ENCODE measurements at places on chromosomes 3 and 15.

GRCh38 chr15:27665002-27665401 lies 434.1 kb downstream of the OCA2 start:
- DNase-seq, result no peak

- no peak for DNase-seq
Measured at GRCh38 chr15:31169558-31169957, 68.0 kb upstream of the TRPM1 start.

- DNase-seq, result no peak
Measured at GRCh38 chr3:180743813-180744590, 64.7 kb upstream of the CCDC39 start.

DNA sequence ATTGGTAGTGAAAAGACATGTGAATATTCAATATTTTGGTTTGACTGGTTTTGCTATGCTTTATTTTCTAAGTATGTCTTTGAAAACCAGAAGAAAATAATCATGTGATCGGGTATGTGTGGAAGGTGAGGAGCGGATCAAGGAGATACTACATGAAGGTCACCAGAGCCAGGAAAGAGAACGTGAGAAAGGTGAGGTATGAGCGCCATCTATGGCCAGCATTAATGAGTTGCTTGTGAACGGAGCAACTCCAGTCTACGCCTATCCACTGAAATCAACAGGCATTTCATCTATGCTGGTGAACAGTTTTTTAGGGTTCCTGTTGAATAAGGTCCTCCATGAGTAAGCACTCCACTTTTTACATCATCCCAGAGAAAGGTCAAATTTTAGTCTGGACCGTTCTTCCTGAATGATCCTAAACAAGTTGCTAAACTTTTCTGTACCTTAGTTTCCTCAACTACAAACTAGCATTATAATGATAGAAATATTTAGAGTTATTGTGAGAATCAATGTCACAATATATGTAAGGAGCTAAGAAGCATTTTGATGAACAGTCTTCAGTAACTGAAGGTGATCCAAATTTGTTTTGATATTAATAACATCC lies 1435.2 kb upstream of the CADM2 start:
- DNase-seq, result peak; percentile 88

DNA sequence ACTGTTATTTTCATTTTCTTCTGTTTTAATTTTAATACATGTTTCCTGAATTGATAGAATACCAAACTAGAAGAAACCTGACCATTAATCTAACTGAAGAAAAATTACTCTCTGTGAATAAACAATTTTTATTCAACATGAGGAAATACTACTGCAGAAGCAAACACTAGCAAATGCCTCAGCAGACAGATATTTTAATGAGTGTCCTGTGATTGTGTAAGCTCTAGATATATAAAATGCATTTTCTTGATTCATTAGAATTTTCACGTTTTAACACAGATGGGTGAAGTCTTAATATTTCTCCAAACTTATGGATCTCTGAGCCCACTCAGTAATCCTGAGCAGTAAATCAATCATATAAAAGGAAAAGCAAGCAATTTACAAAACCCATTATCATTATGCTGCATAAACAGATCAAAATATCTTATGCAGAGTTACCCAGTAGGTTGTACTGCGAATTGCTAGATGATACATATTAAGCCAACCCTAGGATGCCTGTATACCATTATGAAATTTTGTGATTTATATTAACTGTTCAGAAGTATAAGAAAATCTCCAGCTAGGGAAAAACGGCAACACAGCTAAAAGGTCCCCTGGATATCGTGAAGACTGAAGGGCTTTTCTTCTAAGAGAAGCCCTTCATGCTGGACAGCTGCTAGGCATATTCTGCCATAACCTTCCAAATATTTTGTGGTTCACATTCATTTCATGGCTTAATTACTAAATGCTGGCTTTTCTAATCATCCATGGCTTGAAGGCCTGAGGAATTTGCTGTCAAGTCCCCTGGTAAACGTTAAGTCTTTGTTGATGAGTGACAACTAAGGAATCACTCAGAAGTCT lies 157.7 kb upstream of the TGFBR2 start:
- DNase-seq, result no peak

GRCh38 chr3:105868742-105869530 lies at the start of gene CBLB:
CBLB (minus strand) TSS chr3:105869012; CDS start chr3:105867577, 1,435 bp downstream.
- peak; percentile 95 for DNase-seq

GRCh38 chr3:182045736-182046135 lies 334.0 kb downstream of the SOX2 start:
- no peak for DNase-seq

DNA sequence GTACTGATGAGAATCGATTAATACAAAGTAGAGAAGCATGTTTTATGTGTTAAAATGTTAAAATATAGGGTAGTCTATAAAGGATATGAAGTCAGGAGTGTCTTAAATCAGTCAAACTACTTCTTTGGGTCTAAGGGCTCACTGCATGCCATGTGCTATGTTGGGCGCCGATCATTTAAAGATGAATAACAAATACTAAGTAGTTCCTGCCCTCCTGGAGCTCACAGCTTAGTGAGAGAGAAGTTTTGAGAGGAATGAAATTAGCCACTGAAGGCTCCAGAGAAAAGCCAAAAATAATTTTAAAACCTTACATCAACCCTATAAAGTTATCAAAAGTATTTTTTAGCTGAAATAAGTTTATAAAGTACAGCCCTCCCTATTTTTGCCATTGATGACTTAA lies 44.5 kb downstream of the BLM start:
- DNase-seq, result no peak

DNA sequence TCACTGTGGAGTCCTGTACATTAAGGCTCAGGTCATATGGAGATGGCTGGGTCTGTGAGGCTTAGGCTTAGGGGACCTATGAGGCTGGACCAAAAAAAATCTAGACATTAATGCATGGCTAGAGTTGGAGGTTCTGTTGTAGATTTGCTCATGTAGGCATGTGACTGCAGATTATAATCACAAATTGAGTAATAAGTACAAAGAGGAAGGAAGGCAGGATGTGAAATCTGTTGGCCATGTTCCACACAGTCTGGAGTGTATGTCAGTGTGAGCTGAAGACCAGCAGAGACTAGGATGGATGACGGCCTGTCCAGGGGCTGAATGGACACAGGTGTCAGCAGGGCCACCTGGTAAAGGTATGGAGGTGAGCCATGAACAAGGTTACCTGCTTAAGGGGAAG lies at the start of gene ST3GAL6:
Gene ST3GAL6, plus strand, starts transcription at position 265 of the 400 bp plus-strand sequence. CDS start 5,101 bp downstream, outside the sequence.
- DNase-seq, result peak; percentile 87

GRCh38 chr15:40793216-40793989 lies 13.5 kb upstream of the ZFYVE19 start:
- no peak for DNase-seq

- DNase-seq, result no peak
Measured at GRCh38 chr3:67684211-67684610, 29.8 kb upstream of the SUCLG2 start.

DNA sequence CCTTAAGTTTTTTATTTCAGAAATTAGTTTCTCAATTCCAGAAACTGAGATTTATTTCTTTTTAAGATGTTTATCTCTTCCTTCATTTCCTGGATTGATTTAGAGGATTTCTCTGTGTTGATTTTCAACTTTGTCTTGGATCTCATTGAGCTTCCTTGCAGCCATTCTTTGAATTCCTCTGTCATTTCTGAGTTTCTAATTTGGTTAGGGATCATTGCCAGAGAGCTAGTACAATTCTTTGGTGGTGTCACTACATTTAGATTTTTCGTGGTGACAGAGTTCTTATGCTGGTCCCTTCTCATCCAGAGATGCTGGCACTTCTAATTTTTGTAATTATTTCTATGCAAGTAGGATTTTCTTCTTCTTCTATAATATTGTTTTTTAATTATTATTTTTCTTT lies 691.1 kb upstream of the NAALADL2 start:
- DNase-seq, result no peak

DNA sequence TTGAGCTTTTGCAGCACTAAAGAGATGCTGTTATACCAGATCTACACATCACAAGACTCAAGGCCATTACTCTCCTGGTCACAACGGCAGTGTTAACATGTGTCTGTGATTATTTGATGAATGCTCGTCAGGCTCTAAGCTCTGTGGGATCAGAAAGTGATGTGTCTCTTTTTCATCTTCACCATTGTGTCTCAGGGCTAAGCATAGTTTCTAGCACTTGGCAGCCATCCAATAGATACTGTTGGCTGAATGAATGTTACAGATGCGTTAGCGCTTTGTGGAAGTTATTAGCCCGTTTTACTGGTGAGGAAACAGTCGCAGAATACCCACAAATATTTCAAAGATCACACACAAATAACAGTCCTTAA lies 1.2 kb upstream of the FAM81A start:
- no peak for DNase-seq

- peak; percentile 68 for DNase-seq
Measured at GRCh38 chr3:101809178-101810021, 30.4 kb downstream of the NXPE3 start.

GRCh38 chr3:51982352-51982837 lies 940 bp upstream of the ACY1 start:
- peak; percentile 56 for DNase-seq

GRCh38 chr15:85707519-85708338 lies 87.0 kb downstream of the KLHL25 start:
- no peak for DNase-seq

DNA sequence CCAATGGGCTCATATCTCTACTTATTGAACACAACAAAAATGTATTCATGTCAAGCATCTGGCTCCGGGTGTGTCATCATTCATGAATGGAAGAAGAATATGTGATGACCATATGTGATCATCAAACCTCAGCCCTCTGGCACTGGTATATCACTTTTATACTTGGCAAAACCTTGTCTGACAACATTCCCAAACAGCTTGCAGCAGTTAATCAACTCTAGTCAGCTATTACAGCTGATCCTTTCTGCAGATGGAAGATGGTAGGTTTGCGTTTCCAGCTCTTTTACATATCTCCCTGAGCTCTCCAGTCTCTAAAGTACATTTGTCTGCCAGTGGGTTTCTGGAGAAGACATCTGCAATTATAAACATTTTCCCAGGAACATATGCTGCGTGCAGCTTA lies 6.6 kb downstream of the PLSCR5 start:
- no peak for DNase-seq

DNA sequence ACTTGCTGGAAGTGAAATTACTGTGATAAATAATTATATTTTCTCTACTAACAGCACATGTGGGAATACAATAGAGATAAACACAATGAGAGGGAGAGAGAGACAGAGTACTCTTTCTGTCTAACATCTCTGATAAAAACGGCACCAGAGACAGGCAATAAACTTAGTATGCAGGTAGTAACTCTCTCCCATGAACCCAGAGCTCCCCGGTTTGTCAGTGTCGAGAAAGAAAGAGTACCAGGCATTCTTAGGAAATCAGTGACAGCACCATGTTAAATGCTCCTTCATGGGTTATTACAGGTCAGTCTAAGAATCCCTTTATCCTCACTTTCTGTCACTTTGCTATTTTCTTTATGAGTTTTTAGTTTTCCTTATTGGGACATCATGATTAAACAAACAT lies 110.7 kb upstream of the EPHA3 start:
- no peak for DNase-seq

- no peak for DNase-seq
Measured at GRCh38 chr3:85161544-85161943, 202.8 kb downstream of the CADM2 start.

GRCh38 chr15:84714372-84714771 lies 1.6 kb downstream of the SEC11A start:
- DNase-seq, result no peak

DNA sequence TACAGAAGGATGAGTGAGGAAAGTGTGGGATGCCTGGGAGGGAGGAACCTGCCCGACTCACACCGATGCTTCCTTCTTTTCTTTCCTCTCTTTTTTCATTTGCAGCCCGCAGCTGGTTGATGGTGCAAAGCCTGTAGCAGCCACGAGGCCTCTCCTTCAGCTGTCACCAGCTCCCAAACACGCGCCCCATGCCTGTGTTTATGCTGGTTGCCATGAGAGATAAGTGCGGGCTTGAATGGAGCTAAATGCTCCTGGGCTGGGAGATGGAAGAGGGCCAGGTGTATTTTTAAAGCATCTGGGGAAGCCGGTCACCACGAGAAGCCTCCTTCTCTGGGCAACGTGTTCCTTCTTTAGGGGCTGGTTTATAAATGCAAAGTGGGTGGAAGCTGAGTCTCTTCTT lies 9.3 kb downstream of the COLQ start:
- no peak for DNase-seq

GRCh38 chr3:176633511-176633910 lies 563.8 kb downstream of the TBL1XR1 start:
- no peak for DNase-seq

GRCh38 chr15:73691396-73691795 lies 7.2 kb downstream of the CD276 start:
- no peak for DNase-seq

GRCh38 chr3:141078200-141078599 lies 27.1 kb downstream of the SPSB4 start:
- no peak for DNase-seq

- DNase-seq, result no peak
Measured at GRCh38 chr3:145620002-145620401, 541.0 kb downstream of the PLOD2 start.

- DNase-seq, result no peak
Measured at GRCh38 chr3:33488246-33488645, 48.0 kb upstream of the UBP1 start.

Data from Kasumi-1 (cell line).